ENCODE measurements at places on chromosomes 1 and 21.

DNA sequence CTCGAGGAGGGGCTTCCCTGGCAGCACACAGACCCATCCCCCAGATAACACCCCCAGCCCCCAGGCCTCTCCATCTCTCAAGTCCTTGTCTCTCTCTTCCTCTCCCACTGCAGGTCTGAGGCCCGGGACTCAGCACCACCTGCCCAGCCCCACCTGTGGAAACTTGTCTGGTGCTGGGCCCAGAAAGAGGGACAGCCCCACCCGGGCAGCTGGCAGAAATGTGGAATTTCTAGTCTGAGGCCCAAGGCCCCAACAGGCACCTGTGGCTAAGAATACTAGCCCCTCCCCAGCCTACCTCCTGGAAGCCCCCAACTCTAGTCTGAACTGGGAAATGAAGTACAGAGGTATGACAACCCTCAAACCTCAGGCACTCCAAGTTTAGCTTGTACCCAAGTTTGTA lies 15.4 kb downstream of the TTC39A start:
- no peak for DNase-seq

DNA sequence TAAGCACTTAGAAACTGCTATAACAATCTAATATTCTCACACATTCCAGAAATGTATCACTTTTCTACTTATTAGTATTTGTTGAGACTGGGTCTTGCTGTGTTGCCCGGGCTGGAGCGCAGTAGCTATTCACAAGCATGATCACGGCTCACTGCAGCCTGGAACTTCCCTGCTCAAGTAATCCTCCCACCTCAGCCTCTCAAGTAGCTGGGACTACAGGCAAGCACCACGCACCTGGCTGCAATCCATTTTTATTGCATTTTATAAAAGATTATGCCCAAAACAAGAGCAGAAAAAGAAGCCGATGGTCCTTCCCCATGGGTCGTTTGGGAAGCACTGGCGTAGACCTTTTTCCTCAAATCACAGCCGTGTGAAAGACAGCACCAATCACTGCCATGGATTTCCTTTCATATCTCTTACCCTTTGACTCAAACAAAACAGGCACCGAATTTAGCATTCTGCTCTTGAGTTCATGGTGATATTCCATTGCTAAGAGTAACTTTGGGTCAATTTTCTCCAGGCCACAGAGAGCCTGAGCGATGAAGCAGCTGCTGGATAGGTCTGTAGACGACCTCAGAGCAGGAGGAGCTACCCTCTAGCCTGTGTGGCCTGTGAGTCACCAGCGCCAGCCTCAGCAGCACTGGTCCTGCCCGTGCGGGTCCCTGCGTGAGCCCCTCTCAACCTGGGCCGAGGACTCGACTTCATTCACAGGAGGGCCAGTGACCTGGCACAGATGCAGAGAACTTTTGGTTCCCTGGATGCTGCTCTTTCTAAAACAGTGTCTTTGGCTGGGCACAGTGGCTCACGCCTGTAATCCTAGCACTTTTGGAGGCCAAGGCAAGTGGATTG lies 80.8 kb downstream of the PIK3CD start:
- no peak for DNase-seq

DNA sequence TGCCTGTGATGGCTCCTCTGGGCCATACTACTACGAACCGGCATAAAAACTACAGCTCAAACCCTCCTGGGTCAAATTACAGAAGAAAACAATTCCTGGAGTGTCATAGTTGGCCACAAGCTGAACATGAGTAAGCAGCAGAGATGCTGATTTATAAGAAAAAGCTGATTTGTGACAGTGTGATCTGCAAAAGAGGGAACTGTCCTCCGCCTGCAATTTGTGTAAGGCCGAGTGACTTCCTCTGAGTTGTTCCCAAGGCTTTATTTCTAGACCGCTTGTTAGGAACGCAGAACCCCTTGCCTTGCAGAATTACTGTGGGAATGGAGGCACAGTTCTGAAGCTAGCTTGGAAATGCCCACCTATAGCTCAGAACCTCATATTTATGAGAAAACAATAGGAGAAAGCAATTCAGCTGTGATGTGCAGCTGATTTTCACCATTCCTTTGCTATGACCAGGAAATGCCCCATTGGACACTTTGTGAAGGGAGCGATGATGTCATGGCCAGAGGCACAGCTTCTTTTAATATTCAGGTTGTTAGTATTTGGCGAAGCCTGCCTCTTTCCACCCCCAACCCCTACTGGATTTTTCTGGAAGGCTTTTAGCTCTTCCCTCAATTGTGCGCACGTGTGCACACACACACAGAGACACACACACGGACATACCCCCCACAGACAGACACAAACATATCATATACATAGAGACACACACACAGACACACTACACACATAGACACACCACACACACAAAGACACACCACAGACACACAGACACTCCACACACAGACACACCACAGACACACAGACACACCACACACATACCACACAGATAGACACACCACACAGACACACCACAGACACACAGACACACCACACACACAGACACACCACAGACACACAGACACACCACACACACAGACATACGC lies 47.6 kb downstream of the IER5 start:
- DNase-seq, result peak; percentile 93

DNA sequence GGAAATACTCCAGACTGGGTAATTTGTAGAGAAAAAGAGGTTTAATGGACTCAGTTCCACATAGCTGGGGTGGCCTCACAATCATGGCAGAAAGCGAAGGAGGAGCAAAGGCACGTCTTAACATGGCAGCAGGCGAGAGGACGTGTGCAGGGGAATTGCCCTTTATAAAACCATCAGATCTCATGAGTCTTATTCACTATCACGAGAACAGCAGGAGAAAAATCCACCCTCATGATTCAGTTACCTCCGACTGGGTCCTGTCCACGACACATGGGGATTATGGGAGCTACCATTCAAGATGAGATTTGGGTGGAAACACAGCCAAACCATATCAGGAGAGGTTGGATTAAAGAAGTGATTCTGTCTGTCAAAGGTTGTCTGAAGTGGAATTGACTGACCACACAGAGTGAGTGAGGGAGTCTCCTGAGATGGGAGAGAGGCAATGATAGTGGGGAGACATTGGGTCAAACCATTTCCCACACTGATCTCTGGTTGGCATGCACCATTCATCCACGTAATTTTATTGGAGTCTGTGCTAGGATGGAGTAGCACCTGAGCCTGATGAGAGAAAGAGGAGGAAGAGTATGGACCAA lies 58.3 kb upstream of the VAMP3 start:
- DNase-seq, result no peak

DNA sequence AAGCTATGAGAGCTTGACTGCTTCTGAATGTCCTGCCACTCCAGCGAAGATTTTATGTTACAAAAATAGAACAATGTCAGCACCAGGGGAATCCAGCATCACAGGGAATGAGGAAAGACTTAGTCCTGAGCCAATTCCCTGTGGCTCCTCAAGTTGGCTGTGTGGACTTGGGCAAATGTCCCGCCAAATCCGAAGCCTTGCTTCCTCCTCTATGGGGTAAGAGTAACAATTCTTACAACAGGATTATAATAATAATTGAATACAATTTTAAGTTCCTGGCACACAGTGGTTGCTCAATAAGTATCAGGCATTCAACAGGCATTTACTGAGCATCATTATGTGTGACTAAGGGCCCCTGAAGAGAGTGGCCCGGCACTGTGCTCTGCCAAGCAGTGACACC lies 44.4 kb downstream of the STPG1 start:
- no peak for DNase-seq

DNA sequence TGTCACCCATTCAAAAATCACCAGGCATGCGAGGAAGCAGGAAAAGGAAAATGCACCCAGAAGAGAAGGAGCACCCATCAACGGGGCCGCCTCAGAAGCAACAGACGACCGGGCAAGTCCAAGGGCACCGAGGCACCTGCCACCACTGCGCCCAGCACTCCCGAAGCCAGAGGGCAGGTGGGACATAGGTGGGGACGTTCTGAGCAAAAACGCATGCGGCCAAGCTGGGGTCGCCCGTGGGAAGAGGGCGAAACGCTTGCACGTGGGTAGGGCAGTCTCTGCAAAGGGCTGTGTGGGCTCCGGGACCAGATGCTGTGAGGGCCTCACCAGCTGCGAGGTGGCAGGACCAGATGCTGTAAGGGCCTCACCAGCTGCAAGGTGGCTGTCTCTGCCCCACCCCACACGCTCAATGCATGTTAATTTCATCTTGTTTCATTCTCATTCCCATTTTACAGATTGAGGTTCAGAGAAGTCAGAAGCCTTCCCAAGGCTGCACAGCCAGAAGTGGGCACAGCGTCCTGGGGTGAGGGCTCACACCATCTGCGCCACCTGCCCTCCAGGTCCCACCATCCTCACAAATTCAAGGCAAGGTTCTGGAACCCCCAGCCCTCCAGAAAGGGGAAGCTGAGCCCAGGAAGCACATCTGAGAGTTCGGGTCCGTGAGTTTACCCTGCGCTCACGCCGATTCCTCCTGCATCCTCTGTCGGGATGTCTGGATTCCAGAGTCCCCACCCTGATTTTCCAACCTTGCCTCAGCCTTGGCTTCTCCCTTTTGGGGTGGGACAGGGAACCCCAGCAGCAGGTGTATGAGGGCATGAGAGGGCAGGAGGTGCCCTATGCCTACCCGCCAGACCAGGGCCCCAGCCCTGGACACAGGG lies 8.2 kb upstream of the SAMD11 start:
- DNase-seq, result no peak

GRCh38 chr1:94823116-94823515 lies 3.0 kb downstream of the SLC44A3 start:
- no peak for DNase-seq

DNA sequence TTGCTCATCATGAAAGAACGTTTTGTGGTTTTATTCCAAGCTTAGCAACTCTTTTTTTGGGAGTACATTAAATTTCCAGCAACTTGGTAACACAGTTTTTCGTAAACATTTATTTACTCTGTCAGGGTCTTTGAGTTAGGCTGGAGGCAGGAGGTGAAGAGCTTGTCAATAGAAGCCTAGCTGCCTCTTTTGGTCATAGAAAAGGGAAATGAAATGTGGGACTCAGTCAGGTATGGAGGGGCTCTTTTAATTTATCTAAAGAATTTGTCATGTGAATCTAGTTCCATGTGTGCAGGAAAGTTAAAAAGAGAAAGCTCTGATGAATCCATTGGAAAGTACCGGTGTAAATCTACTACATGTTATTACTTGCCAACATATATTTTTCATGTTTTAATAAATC lies 45.9 kb upstream of the PRMT6 start:
- DNase-seq, result no peak

DNA sequence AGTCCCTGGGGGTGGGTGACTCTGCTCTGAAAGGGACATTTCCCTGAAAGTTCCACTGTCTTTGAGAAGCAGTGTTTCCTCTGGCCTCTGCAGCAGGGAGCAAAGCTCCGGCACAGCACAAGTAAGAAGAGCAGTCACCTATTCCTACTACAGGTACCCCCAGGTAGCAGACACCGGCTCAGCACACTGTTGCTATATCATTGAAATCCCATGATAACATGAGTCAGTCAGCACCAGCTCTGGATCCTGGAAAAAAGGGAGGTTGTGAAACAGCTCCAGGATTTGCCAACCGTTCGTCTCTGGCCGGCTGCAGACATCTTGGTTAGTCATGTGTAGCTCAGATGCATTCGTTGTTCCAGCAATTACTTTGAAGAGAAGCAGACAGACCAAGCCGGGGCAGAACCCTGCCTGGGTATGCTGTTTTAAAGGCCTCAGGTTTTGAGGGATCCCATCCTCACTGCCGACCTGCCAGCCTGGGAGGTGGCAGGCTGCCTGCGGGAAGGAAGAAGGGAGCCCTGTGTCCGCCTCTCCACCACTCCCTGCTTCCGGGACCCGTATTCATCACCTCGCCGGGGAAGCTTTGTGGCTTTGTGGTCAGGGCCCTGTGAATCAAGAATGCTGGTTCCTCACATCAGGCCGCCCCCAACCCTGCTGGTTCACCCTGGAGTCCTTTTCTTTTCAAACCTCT lies 139.2 kb downstream of the CLIC6 start:
- DNase-seq, result peak; percentile 85

Data from inflammatory macrophage treated with lipopolysaccharide for 1 hour (primary cell).